Iris pigment epithelial cell (primary cell): ENCODE measurements at places on chromosomes 11 and 22.

DNA sequence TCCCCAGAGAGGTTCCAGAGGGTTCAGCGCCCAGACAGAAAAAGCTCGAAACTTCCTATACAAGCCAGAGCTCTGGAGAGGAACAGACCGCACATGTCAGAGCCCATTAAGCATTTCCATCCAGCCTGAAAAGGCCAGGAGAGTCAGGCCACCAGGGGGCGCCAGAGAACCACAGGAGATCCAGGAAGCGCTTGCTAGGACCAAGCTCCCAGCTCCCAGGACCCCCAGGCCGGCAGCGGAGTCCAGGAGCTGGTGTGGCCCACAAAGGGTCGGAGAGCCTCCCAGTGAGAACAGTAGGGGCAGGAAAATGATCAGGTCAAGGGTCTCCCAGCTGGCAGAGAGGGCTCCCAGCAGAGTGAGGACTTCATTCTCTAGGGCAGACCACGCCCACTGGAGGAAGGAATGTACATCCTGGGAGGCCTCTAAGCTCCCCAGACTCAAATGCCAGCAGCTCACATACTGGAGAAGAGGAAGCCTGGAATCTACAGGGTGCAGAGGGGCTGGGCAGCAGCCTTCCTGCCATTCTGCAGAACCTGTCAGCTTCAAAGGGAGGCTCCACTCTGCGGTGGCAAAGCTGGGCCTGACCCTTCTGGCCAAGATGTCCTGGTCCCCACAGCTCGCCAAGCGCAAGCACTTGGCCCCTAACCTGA is 2.1 kb upstream of the MEI1 start:
- DNase-seq, result peak; percentile 82

DNA sequence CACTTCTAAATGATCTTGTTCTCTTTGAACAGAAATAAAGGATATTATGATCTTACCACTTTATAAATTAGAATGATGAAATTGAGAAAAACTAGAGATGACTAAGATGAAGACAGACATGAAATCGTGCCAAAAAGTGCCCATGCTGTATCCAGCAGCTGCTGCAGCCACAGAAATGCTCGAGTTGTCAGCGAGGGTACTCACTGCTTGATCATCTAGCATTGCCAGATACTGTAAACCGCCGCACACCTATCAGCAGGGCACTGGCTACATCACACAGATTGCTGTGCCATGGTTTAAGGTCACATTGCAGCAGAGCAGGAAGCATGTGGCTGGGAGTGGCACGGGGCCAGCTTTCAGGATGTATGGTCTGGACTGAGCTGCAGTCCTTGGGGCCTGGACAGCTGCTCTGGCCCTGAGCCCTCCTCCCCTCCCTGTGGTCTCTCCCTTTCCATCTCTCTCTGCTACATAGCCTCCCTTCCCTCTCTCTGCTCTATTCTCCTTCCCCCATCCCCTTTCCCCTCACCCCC is 51.0 kb upstream of the SEPTIN5 start:
- DNase-seq, result peak; percentile 74

DNA sequence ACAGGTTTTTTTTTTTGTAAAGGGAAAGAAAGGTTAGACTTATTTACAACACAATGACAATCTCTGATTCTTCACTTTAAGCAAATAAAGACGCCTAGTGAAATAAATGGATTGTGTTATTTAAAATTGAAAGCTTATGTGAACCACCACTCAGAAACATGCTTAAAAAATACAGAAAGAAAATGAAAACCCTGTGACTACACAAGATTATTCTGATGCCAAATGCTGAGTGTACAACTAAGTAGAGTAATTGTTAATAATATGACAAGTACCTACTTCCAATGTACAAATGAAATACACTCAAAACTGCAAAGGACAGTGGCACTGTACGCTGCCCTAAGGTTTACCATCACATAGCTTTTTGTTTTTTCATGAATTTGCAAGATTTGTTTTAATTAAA is 1.0 kb downstream of the BLID start:
- no peak for DNase-seq

GRCh38 chr11:70200212-70200844 is 2.8 kb upstream of the FADD start:
- no peak for DNase-seq

DNA sequence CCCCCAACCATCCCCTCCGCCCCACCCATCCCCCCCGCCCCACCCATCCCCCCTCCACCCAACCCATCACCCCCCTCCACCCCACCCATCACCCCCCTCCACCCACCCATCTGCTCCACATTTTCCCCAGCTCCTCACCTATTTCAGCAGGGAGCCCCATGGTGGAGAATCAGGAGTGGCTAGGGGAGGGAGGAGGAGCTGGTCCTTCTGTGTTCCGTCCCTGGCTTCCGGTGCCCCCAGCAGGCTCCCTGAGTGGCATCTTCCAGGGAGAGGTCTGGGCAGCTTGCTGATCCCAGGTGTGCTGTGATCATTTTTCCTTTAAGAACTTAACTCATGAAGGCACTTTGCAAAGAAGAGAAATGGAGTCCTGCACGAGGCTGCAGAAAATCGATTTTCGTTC is 365.8 kb downstream of the TBC1D22A start:
- no peak for DNase-seq

- no peak for DNase-seq
These were observed 10.6 kb downstream of the MYH9 start for GRCh38 chr22:36377022-36377631.

DNA sequence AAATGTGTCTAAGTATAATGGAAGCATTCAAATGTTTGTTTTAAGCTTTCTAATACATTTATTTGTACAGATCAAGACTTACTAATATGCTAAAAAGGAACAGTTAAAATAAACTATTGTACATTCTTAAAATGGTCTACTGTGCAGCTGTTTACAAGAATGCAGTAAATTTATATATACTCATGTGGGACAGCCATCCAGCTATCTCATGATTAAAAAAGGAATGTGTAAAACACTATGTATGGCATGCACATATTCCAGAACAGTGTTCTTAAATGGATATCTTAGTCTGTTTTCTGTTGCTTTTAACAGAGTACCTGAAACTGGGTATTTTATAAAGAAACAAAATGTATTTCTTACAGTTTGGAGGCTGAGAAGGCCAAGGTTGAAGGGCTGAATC is 30.2 kb upstream of the CSTF3 start:
- peak; percentile 50 for DNase-seq

GRCh38 chr11:131408025-131408640 is 37.7 kb downstream of the NTM start:
- DNase-seq, result peak; percentile 9

DNA sequence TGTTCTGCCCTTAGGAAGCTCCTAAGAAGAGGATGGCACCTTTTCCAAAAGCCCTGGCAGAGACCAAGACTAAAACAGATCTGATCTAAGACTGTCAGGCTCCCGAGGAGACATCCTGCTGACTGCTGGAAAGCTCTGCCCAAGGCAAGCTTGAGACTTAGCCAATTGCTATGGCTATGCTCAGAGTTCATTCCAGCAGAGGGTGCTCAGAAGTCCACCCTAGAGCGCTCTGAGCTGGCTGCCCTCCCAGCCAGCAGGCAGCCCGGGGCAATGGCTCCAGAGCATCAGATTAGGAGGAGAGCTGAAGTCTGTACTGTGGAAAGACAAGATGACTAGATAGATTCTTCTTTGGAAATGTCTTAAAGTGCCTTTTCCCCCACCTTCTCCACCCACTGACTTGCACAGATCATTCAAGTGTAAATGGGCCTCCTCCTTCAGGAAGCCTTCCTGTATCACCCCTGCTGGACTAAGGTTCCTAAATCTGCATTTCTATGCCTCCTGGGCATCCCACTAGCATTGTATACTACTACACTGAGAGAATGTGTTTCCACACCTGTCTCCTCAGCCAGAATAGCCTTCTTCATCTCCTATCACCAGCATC is 23.4 kb downstream of the LRRC55 start:
- DNase-seq, result peak; percentile 61

DNA sequence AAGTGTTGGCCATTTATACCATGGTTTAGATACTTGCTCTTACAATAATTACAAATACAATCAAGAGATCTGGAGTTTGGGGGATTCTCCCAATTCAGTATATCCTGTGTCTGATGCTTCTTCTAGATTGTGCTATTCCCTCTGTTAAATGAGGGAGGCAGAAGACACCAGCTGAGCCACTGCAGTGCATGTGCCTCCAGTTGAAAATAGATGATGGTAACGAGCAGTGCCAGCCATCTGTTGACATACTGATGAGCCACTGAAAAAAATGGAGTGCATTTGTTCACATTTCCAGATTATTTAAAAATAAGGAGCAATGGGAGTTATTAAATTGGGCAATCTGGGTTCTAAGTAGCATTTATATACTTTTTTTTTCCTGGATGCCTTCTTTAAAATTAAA is 1428.0 kb upstream of the TENM4 start:
- no peak for DNase-seq

DNA sequence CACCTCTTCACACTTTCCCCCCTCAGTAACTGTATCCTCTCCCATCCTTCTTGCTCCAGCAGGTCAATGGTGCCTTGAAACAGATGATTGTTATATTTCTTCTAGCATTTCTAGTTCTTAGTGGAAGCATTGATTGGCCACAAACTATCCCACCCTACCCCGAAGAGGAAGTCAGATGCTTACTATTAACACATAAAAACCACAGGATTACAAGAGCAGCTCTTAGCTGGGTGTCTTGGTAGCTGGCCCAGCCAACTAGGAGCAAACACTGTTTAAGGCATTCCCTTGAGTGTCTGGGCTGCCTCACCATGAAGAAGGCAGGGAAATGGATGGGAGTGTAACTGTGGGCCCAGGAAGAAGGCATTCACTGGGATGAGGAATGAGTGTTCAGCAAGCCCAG is 176.6 kb downstream of the GRIK4 start:
- no peak for DNase-seq

DNA sequence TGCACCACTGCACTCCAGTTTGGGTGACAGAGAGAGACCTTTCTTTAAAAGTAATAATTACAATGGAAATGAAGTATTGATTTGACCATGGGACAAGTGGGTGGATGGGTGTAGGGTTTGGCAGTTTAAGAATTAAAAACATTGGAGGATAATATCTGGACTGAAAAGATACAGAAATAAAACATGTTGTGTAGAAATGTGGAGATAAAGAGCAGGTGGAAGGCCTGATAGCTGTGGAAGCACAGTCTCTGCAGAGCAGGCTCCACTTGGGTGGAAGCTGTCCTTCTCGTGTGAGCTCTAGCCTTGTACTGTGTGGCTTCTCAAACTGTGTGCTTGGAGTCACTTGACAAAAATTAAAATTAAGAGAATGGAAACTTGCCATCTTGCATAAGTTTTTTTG is 25.6 kb downstream of the APLP2 start:
- DNase-seq, result no peak

- no peak for DNase-seq
These were observed 119.5 kb upstream of the ISX start for GRCh38 chr22:34946339-34946985.

DNA sequence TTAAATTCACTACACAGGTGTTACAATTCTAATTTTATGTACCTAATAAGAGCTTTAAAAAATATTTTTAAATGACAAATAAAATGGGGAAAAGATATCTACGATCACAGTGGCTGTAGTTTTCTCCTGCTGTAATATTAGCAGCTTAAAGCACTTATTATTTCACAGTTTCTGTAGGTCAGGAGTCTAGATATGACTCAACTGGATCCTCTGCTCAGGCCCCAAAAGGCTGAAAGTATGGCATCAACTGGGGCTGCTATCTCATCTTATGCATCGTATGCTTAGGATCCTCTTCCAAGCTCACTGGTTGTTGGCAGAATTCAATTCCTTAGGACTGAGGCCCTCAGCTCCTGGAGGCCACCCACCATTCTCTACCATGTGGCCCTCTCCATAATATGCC is 12.8 kb downstream of the FBXO3 start:
- no peak for DNase-seq

DNA sequence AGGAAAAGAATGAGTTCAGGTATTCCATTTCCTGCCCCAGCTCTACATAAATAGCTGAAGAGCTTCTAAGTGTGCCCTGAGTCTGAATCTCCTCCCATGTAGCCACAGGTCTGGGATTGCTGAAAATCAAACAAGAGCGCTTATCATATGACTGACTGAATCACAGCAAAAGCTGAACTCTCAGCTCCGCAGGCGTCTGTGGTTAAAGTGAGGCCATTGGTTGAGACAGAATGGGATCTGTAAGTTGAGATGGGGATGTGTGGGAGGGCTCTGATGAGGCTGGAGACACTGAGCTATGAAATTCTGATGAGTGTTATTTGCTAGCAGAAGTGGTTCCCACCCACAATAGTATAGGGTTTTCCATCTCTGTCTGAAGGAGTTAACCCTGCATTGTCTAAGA is 637.0 kb downstream of the OPCML start:
- peak; percentile 61 for DNase-seq

- no peak for DNase-seq
These were observed 145.5 kb upstream of the RASSF10 start for GRCh38 chr11:12863605-12864121.

DNA sequence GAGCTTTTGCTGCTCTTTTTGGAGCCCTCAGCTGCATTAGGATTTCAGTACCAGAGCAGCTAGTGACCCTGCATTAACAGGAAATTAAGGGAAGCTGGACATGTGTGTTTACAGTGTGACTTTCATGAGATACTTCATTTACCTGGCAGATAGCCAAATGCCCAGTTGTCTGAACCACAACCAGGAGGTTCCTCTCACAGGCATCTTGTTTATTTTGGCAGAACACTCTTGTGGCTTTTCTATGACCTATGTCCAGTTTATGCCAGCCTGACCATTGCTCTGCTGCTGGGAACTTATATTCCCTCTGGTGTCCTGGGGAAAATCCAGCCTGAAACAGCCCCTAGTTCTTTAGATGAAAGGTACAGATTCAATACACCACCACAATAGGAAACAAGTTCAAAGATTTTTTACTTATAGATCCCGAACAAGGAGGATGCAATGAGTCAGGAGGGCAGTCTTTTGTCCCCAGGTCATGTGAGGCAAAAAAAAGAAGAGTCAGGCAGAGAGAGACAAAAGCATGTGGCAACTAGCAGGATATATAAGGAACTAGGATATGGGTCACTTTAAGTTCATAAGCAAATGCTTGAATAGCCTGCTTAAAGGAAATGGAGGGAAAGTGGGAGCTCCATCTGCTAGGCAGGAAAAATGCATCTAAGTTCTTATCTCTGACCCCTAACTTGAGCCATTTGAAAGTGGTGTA is 379.3 kb downstream of the INSC start:
- no peak for DNase-seq

DNA sequence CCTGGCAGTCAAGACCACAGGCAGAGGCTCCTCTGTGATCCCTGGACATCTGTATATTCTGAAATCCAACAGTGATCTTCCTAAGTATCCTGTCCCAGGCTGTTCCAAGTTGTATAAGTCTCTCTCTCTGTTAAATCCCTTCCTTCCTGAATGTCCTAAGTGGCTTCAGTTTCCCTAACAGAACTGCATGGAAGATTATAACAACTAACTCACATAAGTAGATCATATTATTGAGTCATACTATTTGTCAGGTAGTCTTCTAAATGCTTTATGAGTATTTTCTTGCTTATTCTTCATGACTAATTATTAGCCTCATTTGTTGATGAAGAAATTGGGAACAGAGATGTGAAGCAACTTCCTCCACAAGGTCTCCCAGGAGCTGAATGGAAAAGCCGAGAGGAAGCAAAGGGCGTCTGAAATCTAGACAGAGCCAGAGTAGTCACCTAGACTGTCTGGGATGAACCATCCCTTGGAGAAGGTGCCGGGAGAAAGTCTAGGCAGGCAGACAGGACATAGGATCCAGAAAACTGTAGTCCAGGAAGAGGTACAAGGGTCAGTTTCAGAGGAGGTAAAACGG is 93.2 kb upstream of the FAT3 start:
- no peak for DNase-seq
